ENCODE measurements at places on chromosomes 2 and 18.
A peak's percentile ranks its signal among the peaks of the same experiment; 100 is the strongest.

DNA sequence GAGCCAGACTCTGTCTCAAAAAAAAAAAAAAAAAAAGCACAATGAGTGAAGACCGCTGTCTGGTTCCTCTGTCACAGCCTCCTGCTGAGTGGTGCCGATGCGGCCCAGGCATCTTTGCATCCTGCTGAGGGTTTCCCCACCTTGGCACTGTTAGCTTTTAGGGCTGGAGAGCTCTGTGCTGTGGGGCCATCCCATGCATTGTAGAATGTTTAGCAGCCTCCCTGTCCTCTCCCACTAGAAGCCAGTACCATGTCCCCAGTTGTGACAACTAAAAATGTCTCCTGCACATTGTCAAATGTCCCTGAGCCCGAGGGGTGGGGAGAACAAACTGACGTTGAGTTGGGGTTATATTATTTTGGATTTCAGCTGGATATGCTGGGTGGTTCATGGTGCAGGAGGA lies 7.9 kb upstream of the COLEC11 start:
- no peak for DNase-seq

GRCh38 chr18:61085761-61086160 lies 247.5 kb upstream of the CDH20 start:
- DNase-seq, result no peak

DNA sequence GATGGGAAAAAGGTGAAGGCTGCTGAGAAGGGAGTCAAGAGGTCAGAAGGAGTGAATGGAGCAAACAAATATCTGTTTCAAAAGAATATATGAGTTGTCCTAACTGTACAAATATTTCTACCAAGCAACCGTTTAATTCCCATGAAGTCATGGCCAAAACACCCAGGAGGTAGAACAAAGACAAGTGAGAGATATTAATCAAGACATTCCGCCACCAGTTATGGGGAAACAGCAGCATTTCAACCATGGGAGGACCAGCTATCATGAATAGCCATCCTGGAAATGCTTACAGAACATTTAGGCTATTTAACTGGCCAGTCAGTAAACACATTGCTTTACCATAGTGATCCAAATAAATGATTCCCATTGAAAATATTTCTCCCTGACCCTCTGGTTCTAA lies 396.3 kb downstream of the IRS1 start:
- no peak for DNase-seq

GRCh38 chr2:203951366-203951902 lies 14.9 kb downstream of the ICOS start:
- DNase-seq, result no peak

- no peak for DNase-seq
Measured at GRCh38 chr2:174979996-174980395, 25.2 kb downstream of the CHN1 start.

GRCh38 chr18:56927786-56928185 lies 219.1 kb upstream of the BOD1L2 start:
- no peak for DNase-seq

- DNase-seq, result no peak
Measured at GRCh38 chr2:127358044-127358443, 29.7 kb downstream of the MAP3K2 start.

- DNase-seq, result peak; percentile 74
Measured at GRCh38 chr2:25362434-25363145, 20.9 kb upstream of the DNMT3A start.

DNA sequence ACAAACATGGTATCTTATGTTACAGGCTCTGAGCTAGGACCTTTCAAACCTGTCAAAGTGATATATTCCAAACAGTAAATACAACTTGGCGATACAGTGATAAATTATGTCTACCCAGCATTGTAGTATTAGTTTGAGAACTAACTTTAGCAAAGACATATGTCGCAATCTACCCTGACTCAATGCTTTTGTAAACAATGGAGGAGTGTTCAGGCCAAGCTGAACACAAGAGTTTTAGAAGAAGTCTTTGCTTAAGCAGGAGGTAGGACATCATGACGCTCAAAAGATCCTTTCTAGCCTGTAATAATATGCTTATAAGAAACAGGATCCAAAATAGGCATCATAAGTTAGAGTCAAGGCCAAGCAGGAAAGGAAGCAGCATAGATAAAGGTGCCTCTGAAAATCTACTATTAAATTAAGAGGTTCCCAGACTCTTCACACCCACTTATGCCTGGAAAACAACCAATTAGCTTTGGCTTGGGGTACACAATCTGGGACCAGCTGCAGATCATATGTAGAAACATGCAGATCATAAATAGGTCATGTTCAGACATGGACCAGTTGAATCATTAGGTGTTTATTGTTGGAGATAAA lies 132.5 kb downstream of the CSRNP3 start:
- no peak for DNase-seq

- DNase-seq, result no peak
Measured at GRCh38 chr18:33583901-33584300, 5.9 kb downstream of the ASXL3 start.

- DNase-seq, result no peak
Measured at GRCh38 chr2:114011713-114012112, 121.8 kb downstream of the ACTR3 start.

- no peak for DNase-seq
Measured at GRCh38 chr18:22933966-22934423, 867 bp downstream of the RBBP8 start.

GRCh38 chr2:27264753-27265535 lies 2.1 kb upstream of the SLC30A3 start:
- no peak for DNase-seq

Measured in GM12864 (cell line).